NCI-H510A treated with DMSO at 0.1 percent for 48 hours (cell line): ENCODE measurements at places on chromosomes 2 and 18.
A peak's percentile ranks its signal among the peaks of the same experiment; 100 is the strongest.

DNA sequence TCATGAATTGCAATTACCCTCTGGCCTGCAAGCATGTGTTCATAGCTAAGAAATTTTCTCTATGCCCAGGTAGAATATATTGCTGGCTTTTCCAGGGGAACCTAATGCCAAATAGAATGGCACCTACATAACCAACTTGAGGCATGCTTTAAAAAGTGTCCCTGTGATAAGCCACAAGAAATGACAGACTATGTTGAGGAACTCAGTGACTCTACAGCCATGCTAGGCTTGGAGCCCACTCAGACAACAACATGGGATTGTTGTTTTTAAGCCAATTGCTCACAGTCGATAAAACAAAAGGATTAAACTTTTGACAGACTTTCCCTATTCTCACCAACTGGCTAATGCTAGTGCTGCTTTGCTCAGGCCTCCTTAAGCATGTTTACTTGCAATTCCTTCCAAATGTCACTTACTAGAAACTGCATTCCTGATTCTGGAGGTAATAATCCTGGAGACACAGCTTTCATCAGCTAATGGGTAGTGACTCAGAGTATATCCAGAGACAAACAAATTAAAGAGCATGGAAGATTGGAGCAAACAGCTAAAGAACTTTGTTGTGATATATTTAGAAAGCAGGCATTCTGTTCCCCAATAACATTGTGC is 249.0 kb downstream of the SLC8A1 start:
- no peak for DNase-seq

DNA sequence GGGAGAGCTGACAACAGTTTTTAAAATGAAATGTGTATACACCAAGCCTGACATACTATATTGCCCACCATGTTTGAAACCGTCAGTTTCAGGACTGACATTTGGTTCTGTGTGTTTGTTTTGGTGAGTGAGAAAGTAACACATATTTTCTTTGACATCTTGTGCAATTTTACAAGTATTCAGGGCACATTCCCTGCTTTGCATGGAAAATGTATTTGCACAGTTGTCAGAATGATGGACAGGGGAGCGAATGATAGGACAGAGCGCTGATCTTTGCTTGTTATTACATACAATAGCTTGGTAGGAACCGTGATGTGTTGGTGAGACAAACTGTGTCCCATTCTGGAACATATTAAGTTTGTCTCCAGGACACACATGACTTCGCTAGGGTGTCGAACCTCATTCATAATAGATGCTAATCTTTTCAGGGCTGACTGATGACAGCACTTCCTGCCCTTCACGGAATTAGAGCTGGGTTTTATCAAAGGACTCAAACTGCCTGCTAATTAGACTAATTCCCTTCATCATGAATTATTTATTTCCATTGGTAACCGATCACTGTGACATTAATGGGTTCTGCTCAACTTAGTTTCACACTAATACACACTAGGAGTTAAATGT is 158.5 kb downstream of the CDCA7 start:
- DNase-seq, result no peak

DNA sequence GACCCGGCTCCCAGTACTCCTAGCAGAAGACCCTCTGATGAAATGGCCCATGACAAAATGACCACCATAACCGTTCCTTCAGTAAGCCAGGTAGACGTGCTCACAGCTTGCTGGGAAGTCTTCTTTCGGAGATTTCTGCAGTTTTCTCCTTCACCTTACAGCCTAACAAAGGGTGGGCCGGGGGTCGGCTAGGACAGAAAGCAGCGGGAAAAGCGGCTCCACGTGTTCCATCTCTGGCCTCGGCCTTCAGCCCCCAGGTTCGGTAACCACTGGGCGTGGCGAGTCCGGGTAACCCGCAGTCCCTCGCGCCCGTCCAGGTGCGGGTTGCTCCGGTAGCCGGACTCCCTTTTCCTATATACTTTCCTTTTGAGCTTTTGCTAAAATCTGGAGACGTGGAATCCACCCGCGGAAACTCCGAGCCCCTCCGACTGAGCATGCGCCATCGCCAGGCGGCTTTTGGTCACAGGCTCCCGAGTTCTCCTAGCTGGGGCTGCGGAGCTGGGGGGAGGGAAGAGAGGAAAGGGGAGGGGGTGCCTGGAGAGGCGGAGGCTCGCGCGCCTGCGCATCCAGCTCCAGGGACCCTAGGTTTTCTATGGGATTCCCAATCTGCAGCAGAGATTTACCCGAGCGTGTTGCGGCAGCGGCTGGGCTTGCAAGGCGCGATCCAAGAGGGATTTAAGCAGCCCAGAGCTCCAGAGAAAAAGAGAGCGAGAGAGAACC is at the start of gene VSNL1:
VSNL1 (plus strand) TSS at position 604 of the 720 bp plus-strand sequence. CDS start 51,379 bp downstream, outside the sequence.
- peak; percentile 84 for DNase-seq

DNA sequence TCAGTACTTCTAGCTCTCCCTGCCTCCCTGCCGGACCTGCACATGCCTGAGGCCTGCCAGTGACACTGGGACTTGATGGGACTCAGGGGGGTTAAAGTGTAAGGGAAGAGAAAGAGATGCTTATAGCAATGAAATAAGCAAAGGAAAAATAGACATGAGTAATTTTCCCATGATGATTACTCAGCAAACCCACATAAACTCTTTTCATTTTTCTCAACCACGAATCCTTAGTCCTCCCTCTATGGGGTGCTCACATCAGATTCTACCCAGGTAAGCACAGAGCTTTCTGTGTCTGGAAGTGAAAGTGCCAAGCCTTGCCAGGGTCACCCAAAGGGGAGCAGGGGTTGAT is 44.8 kb upstream of the ANKRD62 start:
- no peak for DNase-seq

GRCh38 chr2:128797533-128797932 is 478.9 kb upstream of the HS6ST1 start:
- no peak for DNase-seq
